ENCODE measurements at places on chromosomes 16 and 17.

- no peak for DNase-seq
Measured at GRCh38 chr16:10122546-10122945, 59.7 kb downstream of the GRIN2A start.

DNA sequence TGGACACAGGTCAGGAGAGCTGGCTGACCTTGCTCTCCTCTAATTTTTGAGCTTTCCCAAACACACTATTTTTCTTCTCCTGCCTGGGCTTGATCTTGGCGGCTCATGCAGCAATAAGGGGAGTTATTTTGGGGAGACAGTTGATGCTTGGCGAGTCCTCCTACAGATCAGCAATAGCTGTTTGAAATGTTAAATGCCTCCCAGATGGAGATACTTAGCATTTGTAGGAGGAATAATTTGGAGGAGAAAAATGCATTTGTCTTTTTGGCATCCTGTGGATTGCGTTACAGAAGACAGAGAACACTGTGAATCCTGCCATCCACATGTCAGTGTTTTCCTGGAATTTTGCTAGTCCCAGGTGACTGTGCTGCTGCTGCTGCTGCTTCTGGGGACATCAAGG lies 328.0 kb upstream of the XYLT1 start:
- DNase-seq = no peak

DNA sequence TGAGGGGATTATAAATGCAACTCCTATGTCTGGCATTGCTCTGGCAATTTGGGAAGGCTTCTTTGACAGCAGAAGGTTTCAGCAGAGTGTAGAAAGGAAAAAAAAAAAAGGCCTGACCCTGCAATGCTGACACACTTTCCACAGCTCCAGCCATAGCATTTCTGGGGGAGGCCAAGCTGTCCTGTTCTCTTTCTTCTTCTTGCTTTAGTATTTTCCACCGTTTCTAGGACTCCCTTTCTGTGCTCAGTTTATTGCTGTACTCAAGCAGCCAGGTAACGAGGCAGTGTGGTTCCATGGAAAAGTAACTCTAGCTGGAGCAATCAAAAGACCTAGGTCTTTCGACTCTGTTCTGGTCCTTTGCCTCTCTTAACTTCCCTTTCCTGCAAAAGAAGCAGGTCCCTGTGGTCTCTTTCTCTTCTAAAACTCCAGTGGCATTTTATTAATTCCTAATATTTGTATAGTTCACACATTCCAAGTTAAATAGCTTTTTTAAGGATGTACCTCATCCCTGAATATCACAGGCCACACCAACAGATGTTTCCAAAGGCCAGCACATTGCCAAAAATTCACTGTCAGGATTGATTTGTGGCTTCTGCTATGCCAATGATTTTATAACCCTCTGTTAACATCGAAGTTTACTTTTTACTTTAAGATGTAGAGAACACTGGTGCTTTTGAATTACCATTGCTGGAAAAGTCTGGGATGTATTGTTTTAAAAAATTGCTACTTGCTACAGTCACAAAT lies 90.3 kb upstream of the BCAR1 start:
- no peak for DNase-seq

GRCh38 chr17:38541281-38541680 lies 64.5 kb downstream of the SRCIN1 start:
- DNase-seq = no peak

DNA sequence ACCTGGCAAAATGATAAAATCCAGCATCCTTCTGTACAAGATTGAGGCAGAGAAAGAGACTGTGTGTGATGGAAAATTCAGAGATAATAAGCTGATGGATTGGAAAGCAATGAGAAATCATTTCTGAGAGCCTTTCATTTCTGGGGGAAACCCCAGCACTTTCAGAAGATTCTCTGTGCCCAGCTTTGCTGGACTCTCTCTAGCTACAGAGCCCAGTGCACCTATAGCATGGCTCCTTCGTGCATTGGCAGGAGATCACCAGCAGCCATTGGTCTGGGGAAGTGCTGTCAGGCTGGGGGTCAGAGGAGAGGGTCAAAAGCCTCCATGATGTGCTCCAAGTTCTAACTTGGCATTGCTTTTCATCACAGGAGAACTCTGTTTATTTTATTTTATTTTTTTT lies 259.9 kb downstream of the SOX9 start:
- DNase-seq = no peak

- no peak for DNase-seq
Measured at GRCh38 chr17:16975277-16975651, 3.3 kb upstream of the TNFRSF13B start.

Data from HT1080 (cell line).